ENCODE measurements at places on chromosomes 5 and 9. TPM values are rescaled to one million over a fixed set of nuclear protein-coding genes. Genes with fewer than 3 reads are reported as not detected.

IL13 gene
- not detected for total RNA-seq

NIPAL4 gene
- total RNA-seq, result 0.14 TPM

GRCh38 chr5:56567278-56567677, 248.1 kb upstream of the MAP3K1 start:
- no peaks in the 10 kb centered on the region for H3K36me3 ChIP-seq
- DNase-seq, result no peak
- no peaks in the 10 kb centered on the region for H3K27me3 ChIP-seq
- H3K4me1 ChIP-seq, result no peaks in the 10 kb centered on the region
- H3K4me3 ChIP-seq, result no peak overlapping the region

RNF183 gene
- total RNA-seq, result 0.82 TPM

All from uterus (tissue), 4 donors.